ENCODE measurements at places on chromosomes 2 and 18. TPM values are rescaled to one million over a fixed set of nuclear protein-coding genes. Genes with fewer than 3 reads are reported as not detected.

DNA sequence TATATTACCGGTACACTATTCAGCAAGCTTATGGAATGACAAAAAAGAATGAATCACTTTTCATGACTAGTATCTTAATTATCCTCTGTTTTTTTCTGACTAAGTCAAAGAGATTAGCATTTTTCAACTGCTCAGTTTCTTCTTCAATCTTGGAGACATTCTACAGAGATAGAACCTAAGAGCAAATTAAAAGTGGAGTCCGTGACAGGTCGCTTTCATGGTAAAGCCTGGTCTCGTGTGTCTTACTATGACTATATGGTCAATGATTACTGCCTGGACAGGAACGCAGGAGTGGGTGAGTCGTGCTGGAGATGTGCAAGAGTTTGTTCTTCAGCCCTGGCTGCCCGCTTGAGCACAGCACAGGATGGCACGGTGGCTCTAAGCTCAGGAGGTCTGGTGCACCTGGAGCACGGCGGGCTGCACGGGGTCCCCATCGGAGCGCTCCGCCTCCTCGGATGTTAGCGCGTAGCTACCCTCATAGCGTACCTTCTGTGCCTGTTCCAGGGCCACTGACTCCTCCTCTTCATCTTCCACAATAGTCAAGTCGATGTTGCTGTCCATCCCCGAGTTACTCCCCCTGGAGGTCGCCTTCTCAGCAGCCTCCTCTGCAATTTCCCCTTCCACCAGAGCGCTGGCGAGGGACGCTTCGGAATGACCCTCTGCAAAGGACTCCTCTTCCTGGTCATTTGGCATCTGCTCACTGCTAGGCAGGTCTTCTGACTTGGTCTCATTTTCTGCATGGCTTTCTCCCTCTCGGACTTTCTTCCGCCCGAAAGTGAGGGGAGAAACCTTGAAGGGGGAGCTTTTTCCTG is 11.1 kb downstream of the CAVIN2 start:
- no peak for DNase-seq

DNA sequence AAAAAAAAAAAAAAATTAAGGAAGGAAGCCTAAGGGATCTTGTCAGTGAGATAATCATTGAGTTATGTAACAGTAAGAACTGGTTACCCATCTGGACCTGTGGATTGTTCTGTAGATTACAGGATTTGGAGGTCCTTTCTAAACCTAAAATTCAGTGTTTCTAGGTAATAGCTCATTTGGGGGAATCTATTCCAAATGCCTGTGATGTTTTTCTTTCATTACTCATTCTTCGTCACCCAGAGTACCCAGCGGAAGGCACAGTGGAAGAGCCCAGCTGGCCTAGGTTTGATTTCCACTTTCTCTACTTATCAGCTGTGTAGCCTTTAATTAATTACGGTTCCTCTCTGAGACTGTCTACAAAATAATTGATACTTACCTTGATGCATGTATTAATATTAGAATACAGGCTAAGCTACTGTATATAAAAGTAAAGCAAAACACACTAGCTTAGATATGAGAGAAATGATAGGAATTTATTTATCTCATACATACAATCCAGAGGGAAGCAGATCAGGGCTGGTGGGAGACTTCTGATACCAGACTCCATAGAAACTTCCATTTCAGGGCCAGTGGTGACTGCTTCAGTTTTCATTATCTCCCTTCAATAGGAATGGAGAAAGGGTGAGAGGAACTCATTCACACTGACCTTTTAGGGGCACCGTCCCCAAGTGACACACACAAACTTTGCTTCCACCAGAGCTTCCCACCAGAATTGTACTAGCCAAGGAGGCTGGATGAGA is 115.8 kb upstream of the NOSTRIN start:
- no peak for DNase-seq

DNA sequence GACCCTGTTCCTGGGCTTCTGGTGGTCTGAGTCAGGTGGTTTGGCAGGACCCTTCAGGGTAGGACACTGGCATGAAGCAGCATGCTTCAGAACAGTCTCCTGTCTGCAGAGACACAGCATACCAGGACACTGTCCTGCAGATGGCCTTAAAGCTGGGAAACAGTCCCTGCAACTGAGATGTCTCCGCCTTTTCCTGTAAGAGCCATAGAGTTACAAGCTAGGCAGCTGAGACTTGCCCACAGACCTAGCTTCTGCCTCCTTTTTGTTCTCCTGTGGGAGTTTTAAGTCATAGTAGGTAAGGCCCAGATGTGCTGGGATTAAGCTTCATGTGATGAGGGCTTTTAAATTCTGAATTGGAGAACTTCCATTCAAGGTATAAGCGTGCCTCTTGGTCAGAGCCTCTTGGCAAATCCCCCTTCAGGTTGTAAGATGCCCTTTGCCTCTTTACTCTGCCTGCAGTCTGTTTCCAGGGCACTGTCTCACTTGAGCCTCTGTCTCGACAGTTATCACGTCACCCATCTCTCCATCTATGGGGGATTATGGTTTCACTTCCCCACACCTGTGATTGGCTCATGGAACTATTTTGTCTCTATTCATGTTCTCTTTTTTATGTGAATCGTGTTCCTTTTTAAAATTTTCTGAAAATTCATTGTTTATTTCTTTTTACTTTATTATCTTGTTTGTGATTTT is 51.8 kb downstream of the COA5 start:
- no peak for DNase-seq

- DNase-seq: no peak
Measured at GRCh38 chr2:64635976-64636911, 17.5 kb downstream of the SERTAD2 start.

GRCh38 chr2:231056453-231057416 is at the start of gene PSMD1:
PSMD1 (plus strand) TSS chr2:231056867; CDS start chr2:231057026, 159 bp downstream.
- peak; percentile 81 for DNase-seq

DNA sequence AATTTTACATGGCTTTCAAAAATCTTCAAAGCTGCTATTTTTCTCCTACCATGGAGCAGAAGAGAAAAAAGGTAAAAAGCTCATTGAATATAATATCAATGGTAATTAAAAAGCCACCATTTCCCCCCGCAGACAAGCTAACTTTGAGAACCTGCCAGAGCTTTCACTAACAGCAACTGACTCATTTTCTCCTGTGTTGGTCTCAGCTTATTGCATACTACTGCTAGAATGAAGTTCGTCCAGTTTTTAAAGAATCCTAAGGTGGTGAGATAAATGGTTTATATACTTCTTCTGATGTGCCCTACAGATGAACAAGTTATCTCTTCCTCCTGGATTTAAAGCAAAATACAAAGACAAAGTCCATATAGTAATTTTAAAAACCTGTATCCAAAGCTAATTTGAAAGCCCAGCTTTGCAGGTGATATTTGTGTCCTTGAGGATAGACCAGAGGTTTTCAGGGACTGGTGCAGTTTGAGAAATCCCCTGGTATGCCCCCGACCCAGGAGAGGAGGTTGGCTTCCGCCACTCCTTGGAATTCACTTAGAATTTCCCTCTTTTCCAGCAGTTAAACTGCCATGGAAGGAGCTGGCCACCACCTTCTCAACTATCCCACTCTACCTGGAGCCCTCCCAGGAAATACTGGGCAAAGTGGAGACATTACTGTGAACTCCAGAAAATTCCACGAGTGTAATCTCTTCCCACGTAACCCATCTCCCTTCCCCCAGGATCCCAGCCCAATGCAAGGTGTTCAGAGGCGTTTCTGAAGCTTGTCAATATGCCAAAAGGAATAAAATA is 17.5 kb downstream of the YPEL5 start:
- no peak for DNase-seq

GRCh38 chr18:75215663-75216062 is 5.1 kb downstream of the TSHZ1 start:
- DNase-seq: no peak

DNA sequence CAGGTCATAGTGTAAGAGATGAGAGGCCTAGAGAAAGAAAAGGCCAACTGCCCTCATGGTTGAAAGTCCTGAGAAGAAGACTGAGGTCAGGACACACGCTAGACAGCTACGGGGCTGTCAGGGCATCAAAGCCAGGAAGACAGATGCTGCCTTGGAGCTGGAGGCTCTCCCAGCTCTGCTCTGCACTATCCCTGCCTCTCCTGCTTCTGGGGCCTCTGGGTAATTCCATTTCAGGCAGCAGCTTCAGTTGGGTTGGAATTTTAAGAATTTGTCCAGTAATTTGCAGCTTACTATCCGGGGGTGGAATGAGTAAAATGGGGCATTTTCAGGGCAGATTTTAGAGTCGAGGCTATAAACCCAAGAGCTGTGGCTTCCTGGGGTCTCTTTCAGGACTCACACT is 76.2 kb upstream of the CTAGE1 start:
- no peak for DNase-seq

GRCh38 chr2:217162533-217162932 is 302.7 kb upstream of the TNP1 start:
- DNase-seq: no peak

DNA sequence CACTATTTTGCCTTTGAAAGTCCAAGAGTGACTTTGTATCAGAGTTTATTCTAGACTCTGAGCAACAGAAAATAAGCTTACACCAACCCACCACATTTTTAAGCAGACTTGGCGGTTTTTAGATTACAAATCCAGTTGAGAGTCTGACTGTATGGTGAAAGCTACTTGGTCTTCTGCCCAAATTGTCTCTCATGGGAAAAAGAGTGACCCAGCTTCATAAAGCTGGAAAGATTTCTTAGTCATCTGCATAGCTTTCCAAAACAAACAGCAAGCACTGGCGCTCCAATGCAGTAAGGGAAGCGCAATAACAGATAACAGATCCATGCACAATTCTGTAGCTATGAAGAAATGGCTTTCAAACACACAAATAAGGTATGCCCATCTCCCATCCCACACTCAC is 7.1 kb downstream of the DSG1 start:
- no peak for DNase-seq

GRCh38 chr2:157173740-157174184 is 83.7 kb upstream of the GALNT5 start:
- peak; percentile 84 for DNase-seq

GRCh38 chr2:46306330-46306751 is 9.1 kb downstream of the EPAS1 start:
- DNase-seq: no peak

DNA sequence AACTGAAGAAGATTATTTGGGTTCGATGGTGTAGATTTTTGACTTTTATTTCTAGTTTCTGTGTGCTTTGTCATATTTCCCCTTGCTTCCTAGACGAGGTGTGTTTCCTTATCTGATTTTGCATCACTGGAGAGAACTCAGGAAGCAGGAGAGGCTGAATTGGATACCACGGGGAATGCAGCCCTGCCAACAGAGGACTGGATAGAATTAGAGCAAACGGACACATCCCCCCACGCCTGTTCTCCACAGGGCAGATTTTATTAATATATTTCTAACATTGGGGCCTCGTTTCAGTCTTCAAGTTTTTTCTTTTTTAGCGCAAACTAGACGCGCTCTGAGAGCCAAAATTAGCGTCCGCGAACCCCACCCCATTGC is 678 bp upstream of the VAPA start:
- DNase-seq: no peak

DNA sequence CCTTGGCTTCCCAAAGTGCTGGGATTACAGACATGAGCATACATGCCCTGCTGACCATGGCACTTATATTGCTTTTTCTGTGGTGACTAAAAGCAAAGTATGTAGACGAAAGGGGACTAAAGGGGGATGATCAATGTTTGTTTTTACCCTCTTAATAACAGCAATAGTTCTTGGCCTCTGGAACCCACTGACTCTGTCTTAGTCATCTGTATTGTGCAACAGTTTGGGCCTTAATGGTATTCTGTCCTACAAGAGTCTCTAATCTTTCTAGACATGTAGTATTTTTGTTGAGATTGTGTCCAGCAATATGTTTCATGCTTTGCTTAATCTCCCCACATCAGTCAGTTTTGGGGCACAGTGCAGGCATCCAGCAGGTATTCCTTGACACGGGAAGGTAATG is 359.9 kb upstream of the FANCL start:
- DNase-seq: no peak

DNA sequence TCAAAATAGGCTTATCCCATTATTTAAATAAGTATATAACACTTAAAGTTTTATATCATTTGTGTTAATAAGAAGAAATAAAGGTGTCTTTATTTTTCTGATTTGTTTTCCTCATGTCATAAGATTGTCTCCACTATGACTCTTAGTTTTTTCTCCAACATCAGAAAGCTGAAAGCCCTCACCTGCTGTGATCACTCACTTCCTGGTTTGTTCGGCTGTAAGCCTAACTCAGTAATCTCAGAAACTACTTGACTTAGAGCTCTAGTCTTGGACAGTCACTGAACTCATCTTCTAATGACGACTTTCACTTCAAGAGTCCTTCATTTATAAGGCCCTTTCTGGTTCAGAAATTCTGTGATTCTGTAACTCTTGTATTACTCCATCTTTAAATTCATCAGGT is 311.0 kb downstream of the ZEB2 start:
- DNase-seq: no peak

DNA sequence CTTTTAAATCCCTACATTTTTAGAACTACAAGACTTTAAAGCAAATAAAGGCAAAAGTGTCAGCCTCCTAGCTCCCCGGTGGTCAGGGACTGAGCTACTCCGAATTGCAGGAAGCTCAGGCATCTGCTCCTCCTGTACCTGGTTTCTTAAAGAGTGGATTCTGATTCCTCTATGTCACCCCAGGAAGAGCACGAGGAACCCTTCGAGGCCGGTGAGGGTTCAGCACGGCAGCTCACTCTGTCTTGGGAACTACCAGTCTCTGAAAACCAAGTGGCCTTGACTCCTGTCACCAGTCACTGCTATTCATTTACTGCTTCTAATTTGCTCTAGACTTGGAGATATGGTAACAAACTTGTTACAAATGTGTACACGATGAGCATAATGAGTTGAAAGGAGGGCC is 2.3 kb downstream of the PER2 start:
- no peak for DNase-seq

DNA sequence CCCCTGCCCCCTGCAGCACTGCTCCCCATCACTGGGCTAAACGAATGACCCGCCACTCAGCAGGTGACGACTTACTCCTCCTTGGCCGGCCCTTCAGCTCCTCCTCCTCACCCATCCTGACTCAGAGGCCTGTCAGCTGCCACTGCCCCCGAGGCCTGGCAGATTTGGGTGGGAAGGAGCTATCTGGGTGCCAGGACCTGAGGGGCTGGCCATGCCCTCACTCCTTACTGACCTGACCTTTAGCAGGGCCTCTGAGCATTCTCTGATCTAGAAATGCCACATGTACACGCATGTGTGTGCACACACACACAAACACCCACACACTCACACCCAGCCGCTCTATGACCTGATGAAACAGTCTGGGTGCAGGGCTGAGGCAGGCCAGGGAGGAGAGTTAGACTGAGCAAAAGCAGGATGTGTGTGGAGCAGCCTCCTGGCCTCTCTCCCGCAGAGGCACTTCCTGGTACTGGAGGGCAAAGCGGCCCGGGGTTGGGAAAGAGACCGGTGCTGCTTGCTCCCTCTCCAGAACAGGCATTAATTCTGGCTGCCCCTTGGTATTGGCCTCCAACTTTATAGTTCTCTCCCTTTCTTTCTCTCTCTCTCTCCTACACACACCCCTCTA is 68.0 kb downstream of the ZFP36L2 start:
- DNase-seq: peak; percentile 75

The TTN gene
- total RNA-seq: 2.7 TPM

The CNDP1 gene
- total RNA-seq: not detected

The EIF2B4 gene
- 36.6 TPM for total RNA-seq

The EGR4 gene
- not detected for total RNA-seq

The AGXT gene
- total RNA-seq: not detected

The DYNC1I2 gene
- total RNA-seq: 152 TPM

The ALPP gene
- not detected for total RNA-seq

The IL36A gene
- total RNA-seq: not detected

The DNER gene
- 0.07 TPM for total RNA-seq

The STON1 gene
- 10.5 TPM for total RNA-seq

The FBLN7 gene
- total RNA-seq: 2.0 TPM

The GKN1 gene
- not detected for total RNA-seq

The LYG2 gene
- not detected for total RNA-seq
